ENCODE measurements at places on chromosomes 5 and 9.

DNA sequence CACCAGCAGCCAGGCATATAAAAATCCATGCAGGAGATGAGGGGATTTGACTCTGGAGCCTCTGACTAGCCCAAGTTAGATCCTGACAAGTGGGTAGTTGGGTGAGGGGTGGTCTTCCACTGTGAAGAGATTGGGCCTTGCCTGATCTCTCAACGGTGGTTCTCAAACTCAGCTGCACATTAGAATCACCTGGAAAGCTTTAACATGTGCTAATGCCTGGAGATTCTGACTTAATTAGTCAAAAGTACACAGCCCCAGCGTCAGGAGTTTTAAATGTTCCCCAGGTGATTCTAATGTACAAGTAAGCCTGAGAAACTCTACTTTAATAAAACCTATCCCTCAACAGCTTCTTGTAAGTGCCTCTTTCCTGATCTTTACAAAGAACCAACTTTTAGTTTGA lies 57.5 kb downstream of the GCNT4 start:
- no peak for DNase-seq

DNA sequence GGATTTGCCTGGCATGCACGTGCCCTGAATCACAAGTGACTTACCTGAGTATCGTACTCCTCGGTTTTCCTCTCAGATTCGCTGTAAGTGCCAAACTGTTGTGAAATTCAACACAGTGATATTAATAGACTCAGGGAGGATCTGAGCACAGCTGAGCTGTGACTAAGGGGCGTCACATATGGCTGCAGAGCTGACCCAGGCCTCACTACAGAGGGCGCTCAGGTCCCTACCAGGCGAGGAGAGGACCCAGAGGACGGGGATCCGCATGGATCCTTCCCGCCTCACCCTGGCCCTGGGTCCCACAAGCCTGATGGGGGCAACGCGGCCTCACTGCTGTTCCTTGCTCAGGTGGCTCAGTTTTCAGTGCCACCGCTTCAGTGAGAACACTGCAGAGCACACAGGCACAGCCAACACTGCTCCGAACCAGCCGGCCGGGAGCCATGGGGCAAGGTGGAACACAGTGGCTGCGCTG lies 20.1 kb downstream of the CLPTM1L start:
- DNase-seq = no peak

- no peak for DNase-seq
Observed at GRCh38 chr9:97311798-97312500, 4.5 kb downstream of the CCDC180 start.

- no peak for DNase-seq
Observed at GRCh38 chr5:153714798-153715197, 224.3 kb downstream of the GRIA1 start.

DNA sequence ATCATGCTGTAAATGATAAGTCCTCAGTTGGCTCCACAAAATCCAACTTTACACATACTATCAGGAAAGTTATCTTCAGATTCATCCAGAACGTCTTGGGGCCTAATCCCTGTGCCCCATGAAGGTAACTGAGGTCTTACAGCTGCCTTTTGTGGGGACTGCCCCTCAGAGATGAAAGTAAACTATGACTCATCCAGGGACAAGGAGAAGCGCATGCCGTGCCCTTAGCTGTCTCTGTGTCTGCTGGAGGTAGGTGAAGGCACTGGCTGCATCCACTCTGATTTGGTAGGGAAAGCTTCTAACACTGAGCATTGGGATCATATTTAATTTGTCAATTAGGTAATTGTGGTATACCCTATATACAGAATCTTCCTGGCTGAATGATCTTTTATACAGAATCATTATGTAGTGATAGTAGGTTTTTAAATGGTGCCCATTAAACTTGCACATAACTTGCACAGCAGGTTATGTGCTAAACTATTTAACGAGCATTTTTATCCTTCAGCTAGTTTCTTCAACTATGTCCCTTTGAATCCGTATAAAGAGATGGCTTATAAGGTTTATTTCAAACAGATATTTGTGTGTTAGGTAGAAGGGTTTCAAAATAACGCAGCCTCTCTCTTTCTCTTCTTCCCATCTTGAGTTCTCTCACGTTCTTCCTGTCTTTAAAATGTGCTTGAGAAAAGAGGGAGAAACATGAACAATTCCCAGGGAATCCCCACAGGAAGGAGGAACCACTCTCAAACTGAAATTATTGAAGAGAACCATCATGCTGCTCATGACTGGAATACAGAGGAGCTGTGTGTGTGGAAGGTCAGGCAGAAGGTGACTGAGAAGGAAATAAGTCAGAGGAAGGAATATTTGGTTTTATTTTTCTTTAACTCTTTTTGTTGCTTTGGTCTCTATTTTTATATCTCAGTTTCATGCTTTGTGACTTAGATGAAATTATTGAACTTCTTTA lies 250.9 kb downstream of the CD180 start:
- no peak for DNase-seq

All from kidney (tissue), 22 donors.